ENCODE measurements at places on chromosomes 1 and 21.

DNA sequence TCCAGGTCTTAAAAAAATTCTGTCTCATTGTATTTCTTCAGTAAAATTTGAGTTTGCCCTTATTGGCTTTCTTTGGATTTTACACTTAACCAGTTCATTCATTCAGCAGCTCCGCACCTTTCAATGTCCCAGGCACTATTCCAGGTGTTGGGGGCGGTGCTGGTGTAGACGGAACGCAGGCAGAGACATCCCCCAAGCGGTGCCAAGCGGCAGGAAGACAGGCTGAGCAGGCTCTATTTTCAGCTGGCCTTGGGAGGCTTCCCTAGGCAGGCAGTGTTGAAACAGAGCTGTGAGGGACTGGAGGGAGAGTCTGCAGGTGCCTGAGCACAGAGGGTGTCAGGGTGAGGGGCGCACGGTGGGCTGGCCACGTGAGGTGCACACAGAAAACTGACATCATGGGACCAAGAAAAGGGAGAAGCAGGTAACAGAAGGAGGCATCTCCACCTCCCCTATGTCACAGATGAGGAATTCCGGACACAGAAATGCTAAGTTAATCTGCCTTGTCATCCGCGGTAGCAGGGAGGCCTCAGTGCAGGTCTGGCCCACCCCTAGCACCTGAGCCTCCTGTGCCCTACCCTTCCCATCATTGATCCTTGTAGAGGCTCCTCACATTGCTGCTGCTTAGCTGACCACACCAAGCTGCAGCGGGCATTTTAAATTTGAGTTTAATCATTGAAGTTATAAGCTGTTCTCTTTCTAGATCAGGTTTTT is 40.8 kb downstream of the SLC37A1 start:
- DNase-seq, result no peak

DNA sequence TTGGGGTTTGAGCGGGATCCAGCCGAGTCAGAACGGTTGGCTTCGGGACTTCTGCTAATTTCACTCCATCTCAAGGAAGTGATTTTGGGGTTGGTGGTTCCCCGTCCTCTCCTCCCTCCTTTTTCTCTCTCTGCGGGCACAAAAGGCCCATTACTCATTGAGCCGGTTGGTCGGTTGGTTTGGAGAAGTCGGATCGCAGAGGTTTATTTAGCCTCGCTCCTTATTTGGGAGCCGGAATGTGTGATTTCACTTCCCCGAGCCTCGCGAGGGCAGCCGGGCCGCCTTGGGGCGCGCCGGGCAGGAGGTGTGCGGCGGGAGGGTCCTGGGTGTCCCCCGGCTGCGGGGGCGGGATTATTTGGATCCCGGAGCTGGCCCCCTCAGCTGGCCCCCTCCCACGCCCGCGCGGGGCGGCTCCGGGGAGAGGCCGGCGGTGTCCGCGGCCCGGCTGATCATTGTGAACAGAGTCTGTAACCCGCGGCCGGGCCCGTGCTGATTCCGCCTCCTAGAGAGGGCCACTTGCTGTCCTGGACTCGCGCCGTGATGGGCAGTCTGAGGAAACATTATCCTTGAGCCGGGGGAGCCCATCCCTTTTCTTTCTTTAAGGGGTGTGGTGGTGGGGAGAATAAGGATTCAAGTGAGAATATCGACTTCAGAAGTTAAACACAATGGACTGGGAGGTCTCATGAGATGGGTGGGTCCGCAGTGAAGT is 1.2 kb downstream of the MAPKAPK2 start:
- DNase-seq, result peak; percentile 20

- no peak for DNase-seq
Observed at GRCh38 chr1:77424236-77424635, 142.4 kb downstream of the AK5 start.

- no peak for DNase-seq
Observed at GRCh38 chr1:246815693-246816270, 91.6 kb downstream of the SCCPDH start.

GRCh38 chr1:179871940-179872339 is 5.7 kb downstream of the TOR1AIP2 start:
- no peak for DNase-seq

- DNase-seq, result no peak
Observed at GRCh38 chr21:37155186-37155585, 82.1 kb downstream of the TTC3 start.

GRCh38 chr1:67614511-67614934 is 70.5 kb upstream of the GADD45A start:
- no peak for DNase-seq

- no peak for DNase-seq
Observed at GRCh38 chr1:202588503-202589189, 121.6 kb downstream of the SYT2 start.

DNA sequence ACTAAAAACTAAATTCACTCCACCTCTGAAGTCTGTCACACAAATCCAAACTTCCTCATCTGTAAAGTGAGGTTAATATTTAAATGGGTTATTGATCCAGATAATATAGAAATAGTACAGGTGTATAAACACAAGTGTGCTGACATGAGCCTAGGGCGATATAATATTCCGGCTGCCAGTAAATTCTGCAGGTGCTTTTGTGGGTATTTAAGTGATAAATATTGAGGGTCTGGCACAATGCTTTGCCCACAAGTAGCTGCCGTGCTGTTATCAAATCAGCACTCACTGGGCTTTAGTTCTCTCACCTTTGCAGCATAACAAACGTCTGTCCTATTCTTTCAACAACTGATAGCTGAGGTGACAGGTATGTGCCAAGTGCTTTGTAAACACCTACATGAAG is 7.6 kb downstream of the PABPC4 start:
- DNase-seq, result no peak

All from CD4-positive, alpha-beta T cell (primary cell).